Cardiac septum (tissue), 1 donor: ENCODE measurements at places on chromosomes 6 and 20.

DNA sequence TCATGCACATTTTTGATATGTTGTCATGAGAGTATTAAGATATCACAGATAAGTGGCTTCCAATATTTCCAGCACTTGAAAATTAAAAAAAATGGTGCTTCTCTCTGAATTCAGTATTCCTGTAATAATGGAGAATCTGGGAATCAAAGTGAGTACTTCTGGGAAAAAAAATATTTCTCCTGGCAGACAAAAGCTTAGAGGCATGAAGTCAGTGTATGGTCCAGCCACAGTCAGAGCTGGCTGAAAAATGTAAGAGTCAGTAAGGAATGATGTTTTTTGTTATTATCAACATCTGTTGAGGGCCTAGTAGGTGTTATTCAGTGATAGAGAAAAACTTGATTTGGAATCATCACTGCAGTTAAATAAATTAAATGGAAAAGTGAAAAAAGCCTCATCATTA is 3.2 kb upstream of the RFPL4B start:
- DNase-seq: no peak

DNA sequence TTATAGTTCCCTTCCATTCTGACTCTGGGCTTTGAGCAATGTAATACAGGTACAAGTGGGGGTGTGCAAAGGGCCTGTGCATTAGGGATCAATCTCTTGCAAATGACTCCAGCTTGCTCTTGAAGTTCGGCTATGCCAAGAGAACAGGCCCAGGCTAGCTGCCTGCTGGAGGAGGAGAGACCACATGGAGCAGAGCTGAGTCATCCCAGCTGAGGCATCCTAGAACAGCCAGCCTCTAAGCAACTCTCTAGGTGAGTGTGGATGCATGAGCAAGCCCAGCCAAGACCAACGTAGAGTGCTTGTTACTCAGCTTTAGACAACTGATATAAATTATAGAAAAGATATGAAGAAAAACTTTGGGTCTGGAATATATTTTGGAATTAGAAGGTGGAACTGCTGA is 47.6 kb upstream of the RBM24 start:
- DNase-seq: no peak

GRCh38 chr6:84052204-84052882 is 18.8 kb downstream of the MRAP2 start:
- peak; percentile 82 for DNase-seq

- no peak for DNase-seq
Measured at GRCh38 chr6:47524136-47524845, 46.7 kb downstream of the CD2AP start.

DNA sequence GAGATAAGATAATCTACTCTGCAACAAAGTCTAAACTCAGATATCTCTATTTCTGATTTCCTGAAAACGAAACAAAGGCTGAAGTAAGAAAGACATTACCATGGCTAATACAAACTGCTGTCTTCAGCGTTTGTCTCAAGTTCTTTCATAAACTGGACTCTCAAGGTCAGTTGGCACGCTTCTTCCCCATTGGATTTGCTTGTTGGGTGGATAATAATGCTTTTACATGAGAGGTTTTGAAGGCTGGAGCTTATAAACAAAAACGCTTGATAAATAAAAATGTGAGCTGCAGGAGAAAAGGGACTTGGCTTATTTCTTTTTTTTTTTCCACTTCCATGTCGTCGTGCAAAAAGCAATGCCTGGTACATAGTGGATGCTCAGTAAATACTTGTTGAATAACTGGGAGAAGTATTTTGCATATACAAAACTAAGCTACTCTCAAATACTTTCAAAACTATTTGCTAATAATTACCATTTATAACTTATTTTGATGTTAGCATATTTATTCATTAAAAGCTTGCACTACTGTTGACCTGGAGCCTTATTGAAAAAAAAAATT is 65.7 kb upstream of the EEF1A1 start:
- DNase-seq: no peak

GRCh38 chr6:147283460-147283859 is 79.2 kb downstream of the STXBP5 start:
- DNase-seq: no peak

GRCh38 chr6:86686496-86686895 is 250.8 kb upstream of the HTR1E start:
- no peak for DNase-seq

GRCh38 chr6:125612345-125612846 is 137.0 kb upstream of the HEY2 start:
- DNase-seq: no peak

DNA sequence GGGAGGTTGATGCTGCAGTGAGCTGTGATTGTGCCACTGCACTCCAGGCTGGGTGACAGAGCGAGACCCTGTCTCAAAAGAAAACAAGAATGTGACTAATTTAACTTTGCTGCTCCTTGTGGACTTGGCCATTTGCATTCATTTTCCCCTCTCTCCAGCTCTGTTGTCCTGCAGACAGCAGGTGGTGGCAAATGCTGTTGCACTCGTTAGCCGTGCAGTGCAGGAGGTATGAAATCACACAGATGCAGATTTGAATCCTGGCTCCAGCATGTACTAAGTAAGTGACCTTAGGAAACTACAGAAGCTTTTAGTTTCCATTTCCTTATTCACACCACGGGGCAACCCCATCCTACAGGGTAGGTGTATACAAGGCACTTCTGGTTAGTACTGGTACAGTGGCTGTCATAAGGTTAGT is 9.6 kb upstream of the BEND3 start:
- peak; percentile 14 for DNase-seq

- DNase-seq: no peak
Measured at GRCh38 chr20:46683011-46683667, 6.1 kb downstream of the TP53RK start.

DNA sequence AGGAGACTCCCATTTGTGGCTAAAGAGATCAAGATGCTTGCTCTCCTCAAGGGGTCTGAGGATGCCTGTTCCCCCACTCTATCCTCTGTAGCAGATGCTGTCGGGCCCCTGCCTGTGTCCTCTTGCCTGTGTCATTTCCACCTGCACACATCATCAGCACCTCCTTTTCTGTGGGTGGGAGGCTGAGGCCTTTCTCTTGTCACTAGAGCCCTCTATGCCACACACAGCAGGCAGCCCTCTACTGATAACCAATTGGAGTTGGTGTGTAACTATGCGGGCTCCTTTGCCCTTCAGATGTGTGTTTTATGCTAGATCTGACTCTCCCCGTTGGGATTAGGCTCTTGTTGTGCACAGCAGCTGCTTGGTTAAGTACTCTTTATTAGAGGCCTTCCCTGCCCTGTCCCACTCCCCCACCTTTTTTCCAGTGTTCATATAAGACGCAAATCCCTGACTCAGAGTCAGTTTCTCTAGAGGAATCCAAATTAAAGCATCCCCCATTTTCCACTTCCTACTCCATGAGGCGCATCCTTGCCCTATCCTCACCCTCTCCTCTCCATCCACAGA is 7.7 kb downstream of the TREML2 start:
- DNase-seq: no peak

DNA sequence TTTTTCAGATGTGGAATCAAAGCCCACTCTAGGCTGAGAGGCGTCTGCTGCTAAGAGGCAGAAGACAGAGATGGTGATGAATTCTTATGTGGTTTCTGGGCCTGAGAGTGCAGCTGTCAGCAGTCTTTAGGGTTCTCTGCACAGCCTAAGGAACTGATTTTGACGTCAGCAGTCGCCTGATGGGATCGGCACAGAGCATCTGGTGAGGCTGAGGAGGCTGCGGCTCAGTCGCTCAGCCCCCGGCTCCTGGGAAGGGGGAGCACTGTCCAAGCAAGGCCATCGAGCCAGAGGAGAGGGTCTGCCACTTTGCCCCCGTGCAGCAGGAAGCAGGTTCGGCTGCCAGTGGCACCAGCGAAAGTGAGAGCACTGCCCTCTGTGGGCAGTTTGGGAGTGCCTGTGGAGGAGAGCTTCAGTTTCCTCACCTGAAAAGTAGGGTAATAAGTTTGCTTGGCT is 92.5 kb downstream of the TCP11 start:
- peak; percentile 76 for DNase-seq

- no peak for DNase-seq
Measured at GRCh38 chr6:169225887-169226286, 27.8 kb downstream of the THBS2 start.

- DNase-seq: no peak
Measured at GRCh38 chr6:81999826-82000225, 247.3 kb upstream of the TENT5A start.

GRCh38 chr20:24531631-24532419 is 62.4 kb downstream of the SYNDIG1 start:
- DNase-seq: no peak

DNA sequence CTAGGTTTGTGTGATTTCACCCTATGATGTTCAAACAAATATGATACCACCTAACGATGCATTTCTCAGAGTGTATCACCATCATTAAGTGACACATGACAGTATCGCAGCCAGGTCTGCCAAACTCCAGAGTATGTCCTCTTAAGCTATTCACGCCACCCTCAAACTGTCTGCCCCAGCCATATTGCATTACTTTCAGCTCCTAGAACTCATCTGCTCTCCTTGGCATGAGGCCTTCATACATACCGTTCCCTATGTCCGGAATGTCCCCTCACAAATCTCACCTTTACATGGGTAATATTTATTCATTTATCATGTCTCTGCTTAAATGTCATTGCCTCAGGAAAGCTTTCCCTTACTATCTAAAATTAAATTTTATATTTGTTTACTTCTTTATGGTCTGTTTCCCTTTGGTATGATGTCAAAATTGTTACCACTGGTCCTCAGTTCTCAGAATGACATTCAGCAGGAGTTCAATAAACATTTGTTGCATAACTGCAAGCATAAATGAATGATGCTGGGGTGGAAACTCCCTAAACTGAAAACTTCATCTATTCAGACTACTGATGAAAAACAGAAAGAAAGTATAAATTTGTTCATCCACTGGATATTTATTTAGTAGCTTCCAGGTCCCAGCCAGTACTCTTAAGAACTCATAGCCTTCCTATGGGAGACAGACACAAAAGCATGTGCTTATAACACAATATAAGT is 3.2 kb downstream of the SESN1 start:
- DNase-seq: no peak

DNA sequence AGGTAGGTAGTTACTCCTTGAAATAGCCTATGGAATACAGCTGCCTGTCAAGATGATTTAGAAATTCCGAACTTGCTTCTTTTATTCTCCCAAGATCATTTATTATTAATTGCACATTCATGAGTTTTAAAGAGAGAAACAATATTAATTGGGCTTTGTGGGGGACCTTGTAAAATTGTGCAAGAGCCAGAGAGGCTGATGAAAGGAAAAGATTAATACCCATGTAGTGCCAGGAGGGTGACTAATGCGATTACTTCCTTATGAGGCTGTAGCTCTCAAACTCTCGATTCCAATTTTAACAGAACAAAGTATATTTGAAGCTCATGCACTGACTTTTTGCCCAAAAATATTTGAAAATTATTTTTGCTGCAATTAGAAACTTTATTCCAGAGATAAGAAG is 423.8 kb upstream of the ID4 start:
- no peak for DNase-seq

GRCh38 chr20:59598625-59599310 is 5.6 kb upstream of the PHACTR3 start:
- DNase-seq: no peak

- DNase-seq: no peak
Measured at GRCh38 chr6:142455957-142456589, 154.3 kb downstream of the ADGRG6 start.

DNA sequence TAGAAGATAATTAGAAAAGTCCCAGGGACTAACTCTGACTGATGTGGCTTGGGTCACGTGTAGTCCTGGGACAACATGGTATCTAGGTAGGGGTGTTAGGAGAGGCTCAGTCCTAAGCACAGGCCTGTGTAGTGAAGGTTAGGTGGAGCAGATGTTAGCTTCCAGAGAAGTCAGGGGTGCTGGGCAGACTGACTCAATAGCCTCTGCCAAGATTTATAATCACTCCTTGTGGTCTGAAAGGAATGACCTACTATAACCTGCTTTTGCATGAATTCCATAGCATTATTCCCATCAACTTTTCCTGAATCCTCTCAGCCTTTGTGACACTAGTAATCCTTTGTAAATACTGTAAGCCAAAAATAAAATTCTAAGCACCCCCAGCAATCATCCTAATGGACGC is 10.2 kb upstream of the PEX7 start:
- DNase-seq: no peak

GRCh38 chr6:22227824-22228610 is 68.8 kb downstream of the PRL start:
- DNase-seq: no peak

DNA sequence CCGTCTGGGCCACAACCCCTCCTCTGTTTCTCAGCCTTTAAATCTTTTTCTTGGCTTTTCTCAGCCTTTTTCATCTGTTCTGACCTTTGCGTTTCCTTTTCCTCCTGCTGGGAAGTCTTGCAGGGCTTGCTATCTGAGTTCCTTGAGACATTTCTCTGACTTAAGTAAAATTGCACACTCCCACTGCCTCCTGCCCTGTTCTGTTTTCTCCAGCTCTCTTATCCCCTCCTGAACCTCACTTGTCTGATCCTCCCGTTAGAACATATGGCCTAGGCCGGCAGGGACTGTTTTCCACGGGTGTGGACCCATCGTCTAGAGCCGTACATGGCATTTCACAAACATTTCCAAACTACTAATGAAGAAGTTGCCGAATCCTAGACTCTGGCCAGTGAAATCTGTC is 63.0 kb downstream of the ARID1B start:
- no peak for DNase-seq
